ENCODE measurements at places on chromosomes 7 and 10. TPM values are rescaled to one million over a fixed set of nuclear protein-coding genes. Genes with fewer than 3 reads are reported as not detected.

DNA sequence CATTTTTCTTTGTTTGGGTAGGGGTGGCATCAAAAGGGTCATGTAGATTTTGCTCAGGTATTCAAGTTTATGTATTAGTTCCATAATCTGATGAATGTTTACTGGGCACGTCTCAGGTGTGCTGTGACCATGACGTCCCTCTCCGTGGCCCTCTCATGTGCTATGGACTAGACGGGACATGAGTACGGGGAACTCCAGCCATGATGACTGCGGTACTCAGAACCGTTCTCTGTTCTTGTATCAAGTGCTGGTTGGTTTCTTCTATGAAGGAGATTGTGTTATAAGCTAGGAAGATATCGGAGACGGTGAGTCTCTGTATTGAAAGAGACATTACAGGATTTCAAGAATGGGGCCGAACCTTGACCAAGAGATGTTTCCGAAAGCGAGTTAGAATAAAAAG lies 116.5 kb upstream of the ADARB2 start:
- no peak for DNase-seq

- DNase-seq = no peak
These were observed 30.5 kb upstream of the CHST3 start for GRCh38 chr10:71933651-71934050.

Gene PPP1R17
- total RNA-seq = not detected

GRCh38 chr7:150465414-150465813 lies 15.0 kb downstream of the GIMAP8 start:
- no peak for DNase-seq

GRCh38 chr10:49086889-49087288 lies 28.4 kb downstream of the VSTM4 start:
- DNase-seq = no peak

GRCh38 chr10:397321-398068 lies 262.2 kb downstream of the ZMYND11 start:
- DNase-seq = no peak

Gene WBP1L
- 16.6 TPM for total RNA-seq

DNA sequence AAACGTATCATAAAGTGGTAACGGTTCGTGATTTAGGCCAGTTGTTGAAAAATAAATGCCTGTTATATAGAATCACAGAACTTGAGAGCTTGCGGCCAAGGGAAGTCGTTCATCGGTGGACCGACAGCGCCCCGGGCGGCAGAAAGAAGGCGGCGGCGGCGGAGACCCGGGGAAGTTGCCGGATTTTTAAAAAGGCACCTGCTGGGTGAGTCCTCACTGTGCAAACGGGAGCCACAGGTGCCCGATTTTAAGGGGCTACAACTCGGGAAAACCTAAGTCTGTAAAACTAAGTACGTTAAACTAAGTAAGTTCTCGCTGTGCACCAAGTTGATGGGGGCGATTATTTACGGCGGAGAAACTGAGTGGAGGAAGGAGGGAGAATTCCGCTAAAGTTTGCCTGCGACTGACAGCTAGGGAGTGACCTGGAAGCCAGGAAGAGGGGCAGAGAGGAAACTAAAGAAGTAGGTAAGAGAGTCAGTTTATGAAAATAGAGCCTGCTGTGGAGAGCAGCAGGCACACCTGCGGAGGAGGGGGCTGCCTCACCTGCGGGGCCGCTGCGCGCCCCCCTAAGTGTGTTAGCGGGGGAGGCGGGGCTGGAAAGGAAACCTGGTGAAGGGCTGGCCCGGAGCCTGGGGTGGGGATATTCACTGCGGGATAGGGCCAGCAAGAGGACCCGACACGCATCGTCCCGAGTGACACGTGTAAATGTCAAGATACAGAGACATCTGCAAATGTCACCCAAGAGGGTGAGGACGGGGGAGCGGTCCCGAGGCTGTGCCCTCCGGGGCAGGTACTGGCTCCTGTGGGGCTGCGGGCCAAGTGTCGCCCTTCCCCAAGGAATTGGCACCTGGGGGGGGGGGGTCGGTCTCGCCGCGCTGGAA lies 996 bp downstream of the ADAM12 start:
- DNase-seq = no peak

Gene RHBDD2
- total RNA-seq = 27.0 TPM

Gene RTKN2
- total RNA-seq = 3.1 TPM

Gene OGDH
- total RNA-seq = 78.8 TPM

Gene ODAD2
- not detected for total RNA-seq

GRCh38 chr7:95511716-95512260 lies 26.0 kb downstream of the ASB4 start:
- DNase-seq = peak; percentile 71

- DNase-seq = peak; percentile 70
These were observed 517.5 kb upstream of the GALNT17 start for GRCh38 chr7:70614237-70615045.

All from G401 (cell line).